ENCODE measurements at places on chromosomes 4 and X.

GRCh38 chr4:188282471-188283232, 143.4 kb downstream of the TRIML1 start:
- no peak for DNase-seq

DNA sequence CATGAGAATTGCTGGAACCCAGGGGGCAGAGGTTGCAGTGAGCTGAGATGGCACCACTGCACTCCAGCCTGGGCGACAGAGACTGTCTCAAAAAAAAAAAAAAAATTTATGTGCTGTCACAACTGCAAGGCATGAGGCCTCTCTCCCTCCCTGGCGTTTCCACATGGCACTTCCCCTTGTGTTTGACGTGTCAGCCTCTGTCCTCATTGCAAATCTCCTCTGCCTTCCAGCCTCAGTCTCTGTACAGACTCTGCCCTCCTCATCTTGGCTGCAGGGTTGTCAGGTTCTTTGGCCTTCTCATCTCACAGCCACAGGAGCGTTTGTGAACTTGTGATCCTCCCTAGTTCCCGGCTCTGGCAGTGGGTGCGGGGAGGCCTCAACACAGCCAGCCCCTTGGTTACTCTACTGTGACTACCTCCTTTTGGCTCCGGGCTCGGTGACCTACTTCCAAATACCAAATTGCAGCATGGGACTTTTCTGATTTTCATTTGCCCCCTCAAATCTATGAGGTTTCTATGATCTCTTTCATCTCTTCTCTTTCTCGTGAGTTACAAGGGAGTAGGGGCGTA, 250.0 kb downstream of the CBR4 start:
- no peak for DNase-seq

- DNase-seq, result no peak
These were observed 30.4 kb downstream of the LAMTOR3 start for GRCh38 chr4:99863804-99864203.

- no peak for DNase-seq
These were observed 1768.5 kb downstream of the PCDH7 start for GRCh38 chr4:32488690-32489089.

DNA sequence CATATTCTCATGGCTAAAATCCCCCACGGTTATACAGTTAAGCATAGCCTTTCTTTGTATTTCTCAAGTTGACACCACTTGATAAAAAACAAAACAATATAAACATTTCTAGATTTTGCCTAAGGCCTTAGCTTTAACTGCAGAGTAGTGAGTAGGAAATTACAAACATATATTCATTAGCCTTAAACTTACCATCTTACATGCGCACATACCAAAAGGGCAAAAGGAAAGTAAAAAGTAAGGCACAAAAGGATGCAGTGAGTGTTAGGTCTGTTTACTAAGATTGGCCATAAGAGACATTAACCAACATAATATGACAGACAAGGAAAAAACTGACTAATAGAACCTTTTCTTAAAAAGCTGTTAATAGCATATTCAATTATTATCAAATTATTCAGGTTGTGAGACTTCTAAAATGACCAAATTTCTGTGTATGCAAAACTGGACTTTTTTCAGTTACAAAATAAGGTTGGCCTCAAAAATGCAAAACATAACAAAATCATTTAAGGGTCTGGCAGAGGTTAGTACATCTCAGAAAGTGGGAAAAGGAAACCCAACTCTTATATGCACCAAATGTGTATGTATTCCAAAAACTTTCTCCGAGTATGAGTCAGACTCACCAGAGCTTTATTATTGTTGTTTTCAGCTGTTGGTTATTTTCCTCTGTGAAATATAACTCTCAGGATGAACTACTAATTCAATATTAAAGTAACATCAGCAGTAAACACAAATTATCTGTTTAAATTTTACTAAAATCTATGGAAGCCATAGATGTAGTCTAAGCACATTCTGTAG, 39.9 kb downstream of the SEPSECS start:
- DNase-seq, result no peak

DNA sequence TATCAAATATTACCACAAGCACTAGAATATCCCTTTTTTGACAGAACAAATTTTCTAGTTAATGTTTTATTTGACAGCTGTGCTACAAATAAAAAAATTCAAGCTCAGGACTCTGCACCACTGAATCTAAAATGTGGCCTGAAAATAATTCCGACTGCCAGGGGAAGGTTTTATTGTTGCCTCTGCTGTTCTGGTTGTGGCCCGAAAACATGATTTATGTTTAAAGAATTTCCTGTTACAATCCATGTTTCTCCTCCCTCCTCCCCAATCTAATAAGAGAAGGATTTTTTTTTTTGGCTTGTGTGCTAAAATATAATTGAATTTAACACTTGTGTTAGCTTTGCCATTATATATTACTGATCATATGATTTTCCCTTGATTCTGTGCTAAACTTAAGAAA, 227.8 kb downstream of the DCLK2 start:
- DNase-seq, result no peak

DNA sequence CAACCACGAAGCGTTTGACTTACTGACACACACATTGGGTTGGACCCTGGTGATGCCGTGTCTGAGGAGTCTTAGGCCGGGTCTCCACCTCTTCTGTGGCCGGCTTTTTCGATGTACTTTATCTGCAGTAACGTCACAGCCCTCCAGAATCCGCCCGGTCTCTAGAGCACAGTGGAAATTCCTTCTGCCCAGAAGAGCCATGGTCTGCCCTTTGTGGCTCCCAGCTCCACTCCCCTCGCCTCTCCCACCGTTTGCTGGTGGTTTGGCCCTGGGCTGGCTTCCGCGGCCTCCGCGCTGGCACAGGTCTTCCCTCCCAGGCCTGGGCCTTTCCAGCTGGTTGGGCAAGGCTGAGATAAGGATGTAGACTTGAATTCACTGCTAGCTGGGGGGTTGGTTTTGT, 4.3 kb downstream of the MAEA start:
- DNase-seq, result no peak

DNA sequence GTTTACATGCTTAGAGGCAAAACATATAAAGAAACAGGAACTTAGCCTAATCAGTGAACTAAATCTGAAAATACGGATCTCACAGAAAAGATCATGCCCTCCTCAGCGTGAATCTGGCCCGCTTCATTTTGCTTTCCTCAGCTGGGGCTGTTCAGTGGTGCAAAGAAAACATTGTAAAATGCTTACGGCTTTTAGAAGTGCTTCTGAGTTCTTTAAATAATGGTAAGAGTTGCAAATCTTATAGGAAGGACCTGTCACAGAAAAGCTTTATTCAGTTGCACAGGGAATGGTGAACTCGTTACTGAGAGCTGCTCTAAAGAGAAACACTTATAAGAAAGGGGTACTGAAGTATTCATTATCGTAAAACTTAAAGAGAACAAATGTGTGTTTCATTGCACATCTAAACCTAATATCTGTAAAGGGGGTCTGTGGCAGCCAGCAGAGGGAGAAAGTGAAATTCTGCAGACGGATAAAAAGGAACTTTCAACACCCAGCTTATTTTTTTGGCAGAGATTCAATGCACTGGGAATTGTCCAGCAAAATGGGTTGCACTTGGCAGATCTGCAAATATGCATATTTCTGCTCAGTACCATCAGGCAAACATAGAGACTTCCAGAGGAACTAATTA, 139.2 kb upstream of the ANK2 start:
- DNase-seq, result peak; percentile 91

GRCh38 chrX:51148848-51149247, 183.8 kb upstream of the NUDT10 start:
- DNase-seq, result peak; percentile 8

GRCh38 chrX:150651906-150652305, 41.3 kb upstream of the MTMR1 start:
- no peak for DNase-seq

- no peak for DNase-seq
These were observed 53.5 kb downstream of the SMAD1 start for GRCh38 chr4:145535202-145535601.

- DNase-seq, result peak; percentile 72
These were observed 143.6 kb downstream of the TMEM164 start for GRCh38 chrX:110146521-110146920.

DNA sequence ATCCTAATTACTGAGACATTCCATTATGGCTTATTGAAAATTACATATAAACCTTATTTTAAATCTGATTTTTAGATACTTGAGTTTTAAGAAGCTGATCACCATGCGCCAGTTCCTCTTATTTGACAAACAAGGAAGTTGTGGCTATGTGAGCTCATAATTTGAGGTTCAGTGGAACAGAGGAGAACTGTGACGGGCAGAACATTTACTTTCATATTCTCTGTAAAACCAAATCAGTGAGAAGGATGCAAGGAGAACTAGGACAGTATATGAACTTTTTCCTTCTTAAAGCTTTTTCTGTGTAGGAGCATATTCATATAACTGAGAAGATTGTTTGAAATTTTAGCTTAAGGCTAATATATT, 25.3 kb downstream of the STIM2 start:
- peak; percentile 82 for DNase-seq

DNA sequence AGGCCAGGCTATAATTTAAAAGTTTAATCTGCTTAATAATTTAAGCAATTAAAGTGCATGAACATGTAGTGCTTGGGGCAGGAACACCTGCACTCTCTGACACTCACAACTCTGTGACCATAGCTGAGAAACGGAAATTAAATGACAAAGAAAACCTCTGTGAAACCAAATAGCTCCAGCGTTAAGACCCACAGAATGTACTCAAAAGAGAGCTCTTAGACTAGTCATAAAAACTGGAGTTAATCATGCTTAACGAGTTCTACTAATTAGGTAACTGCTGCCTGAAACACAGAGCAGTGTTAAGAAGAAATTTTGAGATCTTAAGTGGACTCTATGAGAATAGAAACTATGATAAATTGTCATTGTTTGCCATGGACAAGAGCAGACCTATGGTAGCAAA, 174.4 kb upstream of the SPIN4 start:
- DNase-seq, result no peak

GRCh38 chrX:136636121-136636520, 11.8 kb upstream of the CD40LG start:
- DNase-seq, result no peak

DNA sequence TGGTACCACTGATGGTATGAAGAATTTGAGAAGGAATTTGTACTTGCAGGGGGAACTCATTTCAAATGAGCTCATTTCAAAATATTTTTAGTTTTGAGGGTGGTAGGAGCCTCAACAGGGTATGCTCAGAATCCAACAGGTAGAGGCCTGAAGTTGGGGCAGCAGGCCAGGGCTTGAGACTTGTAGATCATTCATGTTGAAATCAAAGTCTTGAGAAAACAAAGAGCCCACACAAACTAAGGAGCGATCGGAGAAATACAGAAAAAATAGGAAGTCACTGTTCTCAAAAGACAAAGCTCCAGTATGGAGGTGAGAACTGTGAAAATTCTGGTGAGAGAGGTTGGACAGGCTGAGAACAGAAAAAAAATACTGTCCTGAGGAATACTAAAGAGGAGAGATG, 979 bp upstream of the SLC9A6 start:
- no peak for DNase-seq

- no peak for DNase-seq
These were observed 65.6 kb downstream of the ASB9 start for GRCh38 chrX:15204130-15204751.

- no peak for DNase-seq
These were observed 142.3 kb downstream of the AFAP1 start for GRCh38 chr4:7797330-7797729.

- no peak for DNase-seq
These were observed 8.0 kb downstream of the MSX1 start for GRCh38 chr4:4867375-4868039.

- DNase-seq, result no peak
These were observed 8.5 kb downstream of the FAAH2 start for GRCh38 chrX:57294961-57295360.

DNA sequence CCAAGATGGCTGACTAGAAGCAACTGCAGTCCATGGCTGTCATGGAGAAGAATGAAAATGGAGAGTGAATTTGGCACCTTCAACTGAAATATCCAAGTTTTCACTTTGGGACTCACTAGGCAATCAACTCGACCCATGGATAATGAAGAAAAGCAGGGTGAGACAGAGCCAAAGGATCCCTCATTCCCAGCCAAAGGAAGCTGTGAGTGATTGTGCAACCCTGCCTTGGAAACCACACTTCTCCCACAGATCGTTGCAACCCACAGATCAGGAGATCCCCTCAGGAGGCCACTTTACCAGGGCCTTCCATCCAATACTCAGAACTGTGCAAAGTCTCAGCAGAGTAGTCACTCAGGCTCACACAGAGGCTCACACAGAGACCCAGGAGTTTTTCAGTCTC, 4.5 kb downstream of the CFAP299 start:
- DNase-seq, result no peak

- no peak for DNase-seq
These were observed 2.8 kb downstream of the PORCN start for GRCh38 chrX:48511560-48511959.

DNA sequence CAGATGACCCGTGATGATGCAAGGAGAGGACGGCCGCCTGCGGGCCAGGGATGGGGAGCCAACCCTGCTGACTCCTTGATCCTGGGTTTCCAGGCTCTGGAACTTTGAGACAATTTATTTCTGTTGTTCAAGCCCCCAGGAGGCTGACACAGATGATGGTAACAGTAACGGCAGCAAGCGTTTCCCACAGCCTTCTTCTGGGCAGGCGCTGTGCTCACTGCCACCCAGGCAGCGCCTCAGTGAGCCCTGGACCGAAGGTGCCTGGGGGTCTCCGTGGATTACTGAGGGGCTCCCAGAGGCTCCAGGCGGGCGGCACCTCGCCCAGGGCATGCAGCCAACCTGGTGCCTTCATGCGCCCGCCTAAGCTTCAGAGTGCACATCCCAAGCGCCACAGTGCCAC, 103.9 kb upstream of the AFAP1 start:
- DNase-seq, result no peak

DNA sequence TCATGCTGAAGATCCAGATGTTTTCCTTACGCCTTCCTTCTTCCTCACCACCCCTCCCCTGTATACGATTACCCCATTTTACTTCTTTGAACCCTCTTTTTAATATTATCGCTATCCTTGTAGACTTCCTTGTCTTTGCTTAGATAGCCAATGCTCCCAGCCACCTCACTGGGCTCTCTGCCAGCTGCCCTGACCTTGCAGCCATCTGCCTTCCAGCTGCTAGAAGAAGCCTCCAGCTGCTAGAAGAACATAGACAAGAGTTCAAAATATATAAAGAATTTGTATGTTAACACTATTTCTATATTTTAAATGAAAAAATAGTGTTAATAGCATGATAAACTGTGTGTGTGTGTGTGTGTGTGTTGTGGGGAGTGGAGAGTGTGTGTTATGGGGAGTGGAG, 374.7 kb downstream of the ANKRD50 start:
- DNase-seq, result no peak

- DNase-seq, result peak; percentile 65
These were observed 44.9 kb downstream of the ZBTB49 start for GRCh38 chr4:4334798-4335520.

- DNase-seq, result no peak
These were observed 92.6 kb upstream of the H2AZ1 start for GRCh38 chr4:100042711-100043110.

Data from pons (tissue), 1 donor.